ENCODE measurements at places on chromosomes 13 and 19. TPM values are rescaled to one million over a fixed set of nuclear protein-coding genes. Genes with fewer than 3 reads are reported as not detected.

The BST2 gene
- 54.5 TPM for total RNA-seq

The C19orf44 gene
- total RNA-seq = 3.3 TPM

The ICAM5 gene
- 0.38 TPM for total RNA-seq

The F10 gene
- 5.2 TPM for total RNA-seq

The KLHL1 gene
- not detected for total RNA-seq
